ENCODE measurements at places on chromosomes 5 and 9.

DNA sequence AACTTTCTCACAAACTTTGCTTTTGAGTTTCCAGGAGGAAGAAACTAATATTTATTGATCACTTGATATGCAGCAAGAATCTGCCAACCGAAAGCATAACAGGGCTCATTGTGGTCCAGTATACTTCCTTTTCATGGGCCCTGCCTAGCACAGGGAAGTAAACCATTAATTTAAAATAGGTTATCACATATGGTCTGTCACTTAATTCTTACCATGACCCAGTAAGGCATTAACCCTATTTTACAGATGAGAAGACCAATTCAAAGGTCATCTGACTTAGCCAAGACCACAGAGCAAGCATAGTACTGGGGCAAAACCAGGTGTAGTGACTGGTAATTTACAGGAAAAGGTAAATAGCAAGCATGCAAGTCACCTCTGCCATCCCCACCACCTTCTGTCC lies 336.9 kb upstream of the DMAC1 start:
- no peak for DNase-seq

DNA sequence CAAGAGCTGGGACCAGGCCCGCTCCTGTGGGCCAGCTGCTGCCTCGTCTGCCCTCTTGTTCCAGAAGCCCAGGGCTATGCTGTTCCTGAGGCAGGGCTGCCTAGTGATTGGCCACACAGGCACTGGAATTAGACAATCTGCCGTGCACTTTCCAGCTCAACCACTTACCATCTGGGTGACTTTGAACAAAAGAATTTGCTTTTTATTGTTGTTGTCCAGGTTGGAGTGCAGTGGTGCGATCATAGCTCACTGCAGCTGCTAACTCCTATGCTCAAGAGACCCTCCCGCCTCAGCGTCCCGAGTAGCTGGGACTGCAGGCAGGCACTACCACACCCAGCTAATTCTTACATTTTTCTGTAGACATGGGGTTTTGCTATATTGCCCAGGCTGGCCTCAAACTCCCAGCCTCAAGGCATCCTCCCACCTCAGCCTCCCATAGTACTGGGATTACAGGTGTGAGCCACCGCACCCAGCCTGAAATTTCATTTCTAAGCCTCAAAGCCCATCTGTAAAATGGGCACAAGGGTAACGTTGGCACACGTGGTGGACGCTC lies 1.2 kb upstream of the NEK6 start:
- no peak for DNase-seq

DNA sequence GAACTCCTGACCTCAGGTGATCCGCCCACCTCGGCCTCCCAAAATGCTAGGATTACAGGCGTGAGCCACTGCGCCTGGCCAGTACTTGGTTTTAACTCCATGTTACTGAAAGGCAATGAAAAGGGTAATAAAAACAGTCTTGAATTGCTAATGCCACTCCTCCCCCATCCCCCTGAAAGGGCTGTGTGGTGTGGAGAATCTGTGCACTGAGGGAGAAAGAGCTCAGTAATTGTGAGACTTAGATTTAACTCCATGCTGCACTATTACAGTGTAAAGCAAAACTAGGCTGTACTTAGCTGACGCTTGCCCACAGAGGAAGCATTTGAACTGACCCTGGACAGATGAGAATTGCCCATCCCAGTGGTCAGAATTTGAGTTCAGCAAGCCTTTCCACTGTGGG lies 1662.4 kb upstream of the ACO1 start:
- DNase-seq: no peak

GRCh38 chr5:129125819-129126218 lies 31.3 kb downstream of the ISOC1 start:
- DNase-seq: no peak

DNA sequence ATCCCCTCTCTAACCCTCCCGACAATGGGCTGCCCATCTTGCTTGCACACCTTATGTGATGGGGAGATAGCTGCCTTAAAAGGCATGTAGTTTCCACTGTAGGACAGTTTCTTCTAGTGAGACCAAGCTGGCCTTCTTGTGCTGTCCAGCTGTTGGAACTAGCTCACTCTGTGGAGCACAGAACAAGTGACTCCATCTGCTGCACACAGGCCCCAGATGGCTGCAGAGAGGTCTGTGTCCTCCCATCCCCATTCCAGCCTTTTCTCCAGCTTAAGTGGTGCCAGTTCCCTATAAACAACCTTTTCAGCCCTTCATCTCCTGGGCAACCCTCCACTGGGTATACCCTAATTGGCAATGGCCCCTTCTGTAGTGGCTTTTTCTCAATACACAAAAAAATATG lies 18.7 kb upstream of the PSD2 start:
- no peak for DNase-seq

DNA sequence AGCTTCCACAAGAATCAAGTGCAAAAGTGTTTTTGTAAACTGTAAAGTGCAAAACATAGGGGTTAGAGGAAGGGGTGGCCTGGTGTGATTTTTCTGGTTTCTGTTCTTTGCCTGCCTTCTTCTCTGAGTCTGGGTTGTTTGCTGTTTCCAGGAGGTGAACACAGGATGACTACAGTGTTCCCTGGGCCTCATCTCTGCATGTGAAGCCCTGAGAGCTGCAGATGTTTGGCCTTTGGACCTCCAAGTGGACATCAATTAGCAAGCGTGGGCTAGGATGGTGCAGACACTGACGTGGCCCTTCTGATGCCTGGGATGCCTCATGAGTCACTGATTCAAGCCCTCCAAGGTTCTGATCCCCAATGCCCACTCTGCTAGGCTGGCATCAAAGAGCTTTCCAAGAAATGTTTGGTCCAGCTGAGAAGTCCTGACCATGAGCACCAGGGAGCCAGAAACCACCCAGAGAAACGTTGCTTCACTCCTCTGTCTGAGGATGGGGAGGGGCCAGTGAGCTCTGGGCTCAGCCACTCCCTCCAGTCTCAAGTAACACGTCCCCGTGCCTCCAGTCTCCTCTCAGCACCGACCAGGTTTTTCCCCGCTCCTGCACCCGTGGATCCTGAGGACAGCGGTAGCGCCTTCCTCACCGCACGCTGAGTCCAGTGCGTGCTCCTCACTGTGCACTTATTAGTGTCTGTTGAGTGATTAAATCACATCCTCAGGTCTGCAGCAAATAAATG lies 7.6 kb downstream of the IL9 start:
- no peak for DNase-seq

- DNase-seq: no peak
These were observed 611.1 kb downstream of the ACTL7B start for GRCh38 chr9:108244686-108245085.

- no peak for DNase-seq
These were observed 228.9 kb upstream of the ACTBL2 start for GRCh38 chr5:57711471-57711870.

DNA sequence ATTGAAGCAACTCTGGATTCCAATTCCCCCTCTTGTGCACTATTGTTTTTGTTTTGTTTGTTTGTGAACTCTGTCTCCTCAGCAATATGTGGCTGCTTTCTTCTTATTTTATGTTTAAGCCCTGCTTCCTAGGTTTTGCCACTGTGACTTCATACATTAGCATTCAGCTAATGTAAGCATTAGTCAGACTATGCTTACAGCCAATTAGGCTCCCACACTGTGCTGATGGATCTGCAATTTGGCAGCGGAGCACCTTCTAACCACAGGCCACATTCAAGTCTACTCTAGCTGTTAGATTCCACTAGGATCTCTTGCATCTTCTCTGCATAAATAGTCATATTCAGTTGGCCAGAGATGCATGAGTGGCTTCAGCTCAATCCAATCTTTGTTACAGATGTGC lies 9.6 kb upstream of the BICD2 start:
- no peak for DNase-seq

DNA sequence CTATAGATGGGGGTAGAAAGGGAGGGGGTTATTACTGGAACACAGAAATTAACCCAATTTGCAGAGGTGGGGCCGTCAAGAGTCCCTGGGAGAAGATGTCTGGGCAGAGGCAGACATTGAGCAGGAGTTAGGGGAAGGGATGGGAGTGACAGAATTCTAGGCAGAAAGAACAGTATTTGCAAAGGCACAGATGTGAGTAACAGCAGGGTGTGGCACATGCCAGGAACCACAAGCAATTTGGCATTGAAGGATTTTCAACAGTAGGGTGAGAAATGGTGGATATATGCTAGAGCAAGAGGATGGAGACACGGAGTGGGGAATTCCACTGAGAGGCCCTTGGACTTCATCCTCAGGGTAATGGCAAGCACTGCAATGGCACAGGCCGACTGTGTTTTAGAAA lies 71.6 kb upstream of the FRRS1L start:
- no peak for DNase-seq

DNA sequence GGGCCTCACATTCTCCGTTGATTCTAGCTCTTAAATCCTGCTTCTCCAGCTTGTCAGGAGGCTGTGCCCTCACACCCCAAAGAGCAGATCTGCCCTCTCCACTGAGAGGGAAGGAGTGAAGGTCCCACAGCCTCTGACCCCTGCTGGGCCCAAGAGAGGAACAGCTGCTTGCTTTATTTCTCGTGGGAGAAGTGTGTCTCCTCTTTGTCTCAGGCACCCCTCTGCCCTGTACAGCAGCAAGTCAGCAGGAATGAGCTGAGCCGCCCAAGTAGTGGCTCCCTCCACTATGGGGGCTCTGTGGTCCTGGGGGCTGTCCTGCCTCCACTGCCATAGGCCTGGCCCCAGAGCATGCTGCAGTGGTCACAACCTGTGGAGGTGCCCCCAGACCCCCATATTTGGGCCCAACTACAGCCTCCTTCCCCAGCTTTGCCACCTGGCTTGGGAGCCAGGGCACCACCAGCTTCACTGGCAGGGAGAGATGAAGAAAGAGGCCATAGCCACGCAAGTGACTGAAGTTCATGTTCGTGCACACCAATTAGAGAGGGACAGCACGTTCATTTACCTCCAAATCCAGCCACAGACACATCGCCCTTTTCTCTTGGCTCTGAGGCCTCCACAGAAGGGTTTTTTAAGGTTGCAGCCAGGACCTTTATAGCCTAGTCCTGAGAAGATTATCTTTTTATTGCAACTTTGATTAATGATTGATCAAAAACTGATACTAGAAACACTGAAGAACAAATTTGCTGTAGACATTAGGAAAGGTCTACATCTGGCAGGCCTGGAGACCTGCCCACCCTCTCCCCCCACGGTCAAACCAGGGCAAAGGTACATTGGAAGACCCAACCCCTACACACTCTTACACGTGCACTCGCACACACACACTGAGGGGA lies 27.5 kb downstream of the IRF1 start:
- DNase-seq: no peak

DNA sequence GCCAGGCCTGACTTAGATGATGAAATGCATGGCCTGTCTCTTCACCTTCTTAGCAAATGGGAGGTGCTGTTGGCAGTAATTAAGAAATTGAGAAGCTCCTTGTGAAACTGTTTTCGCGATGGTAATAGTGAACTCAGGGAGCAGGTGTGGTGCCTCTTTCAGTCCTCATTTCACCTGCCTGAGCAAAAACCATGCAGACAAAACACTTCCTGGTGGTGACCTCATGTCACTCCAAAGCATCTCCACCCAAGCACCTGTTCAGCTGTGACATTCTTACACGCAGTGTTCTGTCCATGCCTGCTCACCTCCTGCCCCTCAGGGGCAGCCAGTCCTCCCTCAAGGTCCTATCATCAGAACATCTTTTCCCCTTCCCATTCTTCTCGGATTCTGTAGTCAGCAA lies 146.5 kb downstream of the CD180 start:
- no peak for DNase-seq

DNA sequence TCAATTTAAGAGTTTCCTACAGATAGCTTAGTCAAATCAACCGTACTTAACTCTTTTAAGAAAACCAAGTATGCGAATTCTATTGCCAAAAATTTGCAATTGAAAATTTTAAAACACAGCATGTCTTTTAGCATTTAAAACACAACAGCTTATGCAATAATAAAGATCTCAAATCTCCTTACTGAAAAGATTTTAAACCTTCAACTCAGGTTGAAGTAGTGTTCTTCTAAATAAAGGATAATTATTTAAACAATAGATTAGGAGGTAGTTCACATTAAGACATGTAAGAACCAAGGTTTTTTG lies 5.5 kb downstream of the NR3C1 start:
- DNase-seq: no peak

- DNase-seq: no peak
These were observed 136.9 kb upstream of the FBN2 start for GRCh38 chr5:128674837-128675446.

DNA sequence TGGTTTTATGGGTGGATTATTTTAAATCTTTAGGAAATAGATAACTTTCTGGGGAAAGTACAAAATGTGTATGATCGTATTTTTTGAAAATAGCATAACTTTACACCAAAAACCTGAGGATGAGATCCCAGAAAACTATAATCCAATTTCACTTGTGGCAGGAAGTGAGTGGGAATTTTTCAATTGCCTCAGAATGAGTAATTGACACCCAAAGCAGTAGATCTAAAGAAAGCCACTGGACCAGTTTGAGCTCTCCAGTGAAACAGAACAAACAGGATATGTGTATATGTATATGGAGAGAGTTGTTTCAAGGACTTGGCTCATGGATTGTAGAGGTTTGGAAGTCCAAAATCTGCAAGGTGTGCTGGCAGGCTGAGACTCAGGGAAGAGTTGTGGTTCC lies 109.2 kb upstream of the SHB start:
- DNase-seq: no peak

DNA sequence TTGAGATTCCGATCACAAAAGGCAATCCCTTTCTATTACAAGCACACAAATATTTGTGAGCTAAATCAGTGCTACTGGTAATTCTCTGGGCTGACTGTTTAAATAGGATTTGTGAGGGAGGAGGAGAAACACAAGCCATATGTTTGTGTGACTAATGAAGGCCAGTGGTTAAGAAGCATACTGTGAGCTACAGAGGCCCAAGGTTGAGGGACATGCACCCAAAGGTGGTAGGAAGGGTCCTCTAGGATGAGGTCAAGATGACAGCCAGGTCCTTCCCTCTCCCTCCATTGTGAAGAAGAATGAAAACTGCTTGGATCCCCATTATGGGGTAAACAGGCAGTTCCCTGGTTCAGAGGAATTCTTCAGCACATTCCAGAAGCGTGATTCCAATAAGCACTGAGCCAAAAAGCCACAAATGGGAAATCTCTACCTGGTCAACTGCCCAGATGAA lies 83.9 kb downstream of the SPOCK1 start:
- DNase-seq: no peak

DNA sequence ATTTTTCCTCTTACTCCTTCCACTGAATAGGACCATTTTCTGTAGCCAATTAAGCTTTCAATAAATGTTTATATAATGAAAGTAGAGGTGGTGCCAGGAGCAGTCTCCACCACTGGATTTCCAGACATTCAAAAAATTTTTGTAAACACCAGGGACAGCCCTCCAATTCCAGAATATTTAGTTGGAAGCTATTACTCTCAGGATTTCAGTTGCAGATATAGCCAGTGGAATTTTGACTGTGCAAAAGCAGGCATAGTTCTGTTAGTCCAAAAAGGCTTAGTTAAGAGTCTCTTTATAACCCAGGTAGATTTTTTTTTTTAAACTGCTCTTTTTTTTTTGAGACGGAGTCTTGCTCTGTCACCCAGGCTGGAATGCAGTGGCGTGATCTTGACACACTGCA lies 138.1 kb upstream of the DMRT1 start:
- no peak for DNase-seq

Measured in left ventricle myocardium inferior (tissue), 1 donor.